ENCODE measurements at places on chromosomes 1 and 21.

- DNase-seq, result no peak
These were observed 75.1 kb upstream of the PGBD5 start for GRCh38 chr1:230501242-230501641.

- no peak for DNase-seq
These were observed 829 bp downstream of the ADAR start for GRCh38 chr1:154607106-154607608.

DNA sequence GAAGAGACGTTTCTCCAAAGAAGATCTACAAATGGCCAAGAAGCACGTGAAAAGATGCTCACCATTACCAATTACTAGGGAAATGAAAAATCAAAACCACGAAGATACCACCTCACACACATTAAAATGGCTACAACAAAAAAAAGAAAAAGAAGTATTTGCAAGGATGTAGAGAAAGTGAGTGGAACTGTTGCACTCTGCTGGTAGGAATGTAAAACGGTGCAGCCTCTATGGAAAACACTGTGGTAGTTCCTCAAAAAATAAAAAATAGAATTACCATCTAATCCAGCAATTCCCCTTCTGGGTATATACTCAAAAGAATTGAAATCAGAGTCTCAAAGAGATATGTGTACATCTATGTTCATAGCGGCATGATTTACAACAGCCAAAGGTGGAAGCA, 115.4 kb upstream of the EDN2 start:
- no peak for DNase-seq

GRCh38 chr1:11328444-11328843, 55.4 kb downstream of the UBIAD1 start:
- DNase-seq, result no peak

GRCh38 chr21:46661211-46661625, 25.7 kb downstream of the PRMT2 start:
- DNase-seq, result no peak

DNA sequence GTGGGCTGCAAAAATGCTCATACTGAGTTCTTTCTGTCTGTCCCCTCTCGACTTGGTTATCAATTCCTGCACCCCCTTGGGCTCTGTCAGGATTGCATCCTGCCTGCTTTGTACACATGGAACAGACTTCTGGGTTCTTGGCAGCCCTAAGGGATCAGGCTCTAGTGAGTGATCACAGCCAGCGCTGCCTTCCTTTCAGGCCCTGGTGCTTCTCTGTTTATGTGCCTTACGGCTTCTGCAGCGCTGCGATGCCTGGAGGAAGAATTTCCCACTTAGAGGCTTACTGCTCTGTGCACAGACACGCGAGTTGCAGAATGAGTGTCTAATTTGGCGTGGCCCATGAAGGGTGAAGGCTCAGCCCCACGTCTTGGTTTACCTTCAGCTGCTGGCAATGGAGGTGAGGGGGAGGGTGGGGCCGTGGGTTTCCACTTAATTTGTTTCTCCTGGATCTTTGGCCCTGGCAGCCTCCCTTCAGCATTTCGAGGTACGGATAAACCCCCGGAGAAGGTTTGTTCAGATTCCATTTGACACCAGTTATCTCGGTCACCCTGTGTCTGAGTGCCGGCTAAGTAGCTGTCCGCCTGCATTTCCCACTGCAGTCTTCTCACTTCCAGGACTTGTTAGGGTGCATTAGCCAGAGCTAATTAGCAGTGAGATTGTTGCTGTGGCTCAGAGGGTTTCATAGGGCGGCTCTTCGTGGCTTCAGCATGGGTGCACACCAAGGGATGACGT, 227.3 kb downstream of the DYRK1A start:
- DNase-seq, result no peak

DNA sequence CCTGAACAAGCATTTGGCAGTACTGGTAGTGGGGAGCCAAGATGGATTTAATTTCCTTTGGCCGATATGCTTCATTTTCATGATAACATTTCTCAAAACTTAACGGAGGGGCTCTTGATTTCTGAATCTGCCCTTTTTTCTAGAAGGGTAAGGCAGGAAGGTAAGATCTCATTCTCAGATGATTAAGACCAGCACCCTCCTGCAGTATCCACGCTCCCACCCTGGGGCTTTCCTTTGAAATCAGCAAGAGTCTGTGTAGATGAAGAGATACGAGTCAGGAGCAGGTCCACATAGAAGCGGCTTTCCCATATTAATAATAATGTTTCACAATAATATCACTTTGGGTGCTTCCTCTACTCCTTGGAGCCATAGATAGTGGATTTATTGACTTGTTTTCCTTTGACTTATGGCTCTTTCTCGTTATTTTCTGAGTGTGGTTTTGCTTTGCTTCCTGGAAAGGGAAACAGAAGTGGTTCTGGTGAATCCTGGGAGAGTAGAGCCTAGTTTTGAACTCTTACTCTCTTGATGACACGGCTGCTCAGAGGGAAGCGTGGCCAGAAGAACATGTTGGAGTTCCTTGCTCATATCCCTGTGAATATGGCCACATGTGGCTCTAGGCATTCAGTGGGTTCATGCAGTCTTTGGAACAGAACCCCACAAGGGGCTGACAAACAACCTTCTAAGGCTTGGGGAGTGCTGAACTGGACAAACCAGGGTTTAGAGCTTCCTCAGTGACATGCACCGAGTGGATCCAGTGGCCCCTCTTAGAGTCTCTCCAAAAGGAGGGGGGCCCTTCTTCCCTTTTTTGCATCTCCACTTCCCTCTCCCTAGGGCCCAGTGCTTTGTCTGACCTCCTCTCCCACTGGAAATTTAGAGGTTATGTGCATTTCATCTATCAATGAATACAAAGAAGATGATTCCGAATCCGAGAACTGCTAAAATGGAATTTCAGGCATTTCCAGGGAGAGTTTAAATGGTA, 195.7 kb downstream of the DYRK1A start:
- no peak for DNase-seq

DNA sequence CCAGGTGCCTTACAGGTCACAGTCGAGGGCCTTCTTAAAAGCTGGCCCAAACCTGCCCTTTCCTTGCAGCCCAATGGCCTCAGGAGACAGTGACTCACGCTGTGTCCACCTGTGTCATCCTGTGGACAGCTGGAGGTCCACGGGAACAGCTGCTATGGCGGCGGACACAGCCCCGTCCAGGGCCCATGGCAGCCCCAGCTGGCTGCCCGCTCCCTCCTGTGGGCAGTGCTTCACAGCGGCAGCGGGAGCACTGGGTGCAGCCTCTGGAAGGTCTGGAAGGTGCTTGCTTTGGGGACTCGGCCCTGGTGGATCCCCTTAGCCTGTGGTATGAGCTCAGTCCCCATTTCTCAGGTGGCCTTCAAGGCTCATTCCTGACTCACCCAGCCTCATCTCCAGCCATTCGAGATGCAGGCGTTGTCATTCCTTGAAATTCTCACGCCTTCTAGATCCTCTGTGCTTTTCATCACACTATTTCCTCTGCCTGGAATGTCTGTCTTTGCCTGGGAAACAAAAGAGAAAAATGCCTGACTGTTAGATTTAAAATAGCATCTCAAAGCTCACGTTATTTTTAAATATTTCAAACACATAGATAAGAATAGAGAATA, 86.8 kb downstream of the KIF26B start:
- DNase-seq, result no peak

Measured in stimulated activated CD4-positive, alpha-beta T cell treated with anti-CD3 and anti-CD28 coated beads, Interleukin-1b, Interleukin-23, amount 100 ng/mL, for 48 hours (primary cell).